ENCODE measurements at places on chromosomes 6 and 20. TPM values are rescaled to one million over a fixed set of nuclear protein-coding genes. Genes with fewer than 3 reads are reported as not detected.

DNA sequence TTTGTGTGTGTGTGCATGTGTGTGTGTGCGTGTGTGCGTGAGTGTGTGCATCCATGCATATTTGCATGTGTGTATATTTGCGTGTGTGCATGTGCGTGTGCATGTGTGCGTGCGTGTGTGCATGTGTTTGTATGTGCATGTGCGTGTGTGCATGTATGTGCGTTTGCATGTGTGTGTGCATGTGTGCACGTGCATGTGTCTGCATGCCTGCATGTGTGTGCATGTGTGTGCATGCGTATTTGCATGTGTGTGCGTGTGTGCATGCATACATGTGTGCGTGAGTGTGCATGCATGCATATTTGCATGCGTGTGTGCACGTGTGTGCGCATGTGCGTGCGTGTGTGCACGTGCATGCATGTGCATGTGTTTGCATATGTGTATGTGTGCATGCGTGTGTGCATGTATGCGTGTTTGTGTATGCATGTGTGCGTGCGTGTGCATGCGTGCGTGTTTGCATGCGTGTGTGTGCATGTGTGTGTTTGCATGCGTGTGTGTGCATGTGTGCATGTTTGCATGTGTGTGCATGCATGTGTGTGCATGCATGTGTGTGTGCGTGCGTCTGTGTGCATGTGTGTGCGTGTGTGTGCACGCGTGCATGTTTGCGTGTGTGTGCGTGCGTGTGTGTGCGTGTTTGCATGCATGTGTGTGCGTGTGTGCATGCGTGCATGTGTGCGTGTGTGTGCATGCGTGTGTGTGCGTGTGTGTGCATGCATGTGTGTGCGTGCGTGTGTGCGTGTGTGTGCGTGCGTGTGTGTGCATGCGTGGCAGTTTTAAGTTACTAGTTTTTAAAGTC lies 57.7 kb upstream of the SMOC2 start:
- H3K4me3 ChIP-seq: no peak overlapping the region
- H3K27me3 ChIP-seq: no peaks in the 10 kb centered on the region
- no peak for DNase-seq
- H3K4me1 ChIP-seq: peaks cover 4% of the 10 kb centered on the region

DNA sequence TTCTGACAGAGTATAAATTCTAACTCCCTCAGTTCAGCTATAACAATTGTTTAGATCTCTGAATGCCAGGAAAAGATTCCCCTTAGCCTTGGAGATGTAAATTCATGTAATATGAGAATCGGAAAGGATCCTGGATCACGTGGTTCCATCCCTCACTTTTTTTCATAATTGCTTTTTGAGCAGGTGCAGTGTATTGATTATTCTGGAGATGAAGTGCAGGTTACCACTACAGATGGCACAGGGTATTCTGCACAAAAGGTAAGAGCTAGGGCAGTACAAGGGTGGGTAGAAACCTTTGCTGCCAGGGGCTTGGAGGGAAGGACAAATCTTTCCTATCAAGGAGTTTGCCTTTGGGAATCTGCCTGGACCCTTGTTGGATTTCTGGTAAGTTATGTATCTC lies 52.7 kb downstream of the KDM1B start:
- H3K4me3 ChIP-seq: no peak overlapping the region
- no peaks in the 10 kb centered on the region for H3K36me3 ChIP-seq
- H3K27me3 ChIP-seq: no peaks in the 10 kb centered on the region
- H3K27ac ChIP-seq: no peak overlapping the region

GRCh38 chr6:30830438-30830837 lies 53.9 kb upstream of the DDR1 start:
- no peaks in the 10 kb centered on the region for H3K27me3 ChIP-seq
- no peak overlapping the region for H3K4me3 ChIP-seq
- H3K36me3 ChIP-seq: no peaks in the 10 kb centered on the region
- H3K27ac ChIP-seq: no peak overlapping the region

DNA sequence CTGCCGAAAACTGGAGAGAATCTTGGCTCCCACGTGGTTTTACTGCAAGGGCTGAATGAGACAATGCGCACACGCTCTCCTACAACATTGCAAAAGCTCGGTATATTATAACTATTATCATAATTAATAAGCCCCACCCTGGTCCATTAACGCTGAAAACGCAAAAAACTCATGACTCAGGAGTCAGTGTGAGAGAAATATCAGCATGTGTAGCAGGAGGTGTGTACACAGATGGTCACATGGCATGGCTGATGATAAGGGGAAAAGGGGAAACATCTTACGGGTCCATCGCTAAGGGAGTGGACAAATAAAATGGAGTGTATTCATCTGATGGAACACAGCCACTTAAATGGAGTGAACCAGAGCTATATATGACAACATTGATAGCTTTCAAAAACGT lies 29.2 kb downstream of the CDH22 start:
- no peaks in the 10 kb centered on the region for H3K36me3 ChIP-seq
- no peak for DNase-seq
- H3K4me1 ChIP-seq: no peaks in the 10 kb centered on the region
- no peak overlapping the region for H3K27ac ChIP-seq

DNA sequence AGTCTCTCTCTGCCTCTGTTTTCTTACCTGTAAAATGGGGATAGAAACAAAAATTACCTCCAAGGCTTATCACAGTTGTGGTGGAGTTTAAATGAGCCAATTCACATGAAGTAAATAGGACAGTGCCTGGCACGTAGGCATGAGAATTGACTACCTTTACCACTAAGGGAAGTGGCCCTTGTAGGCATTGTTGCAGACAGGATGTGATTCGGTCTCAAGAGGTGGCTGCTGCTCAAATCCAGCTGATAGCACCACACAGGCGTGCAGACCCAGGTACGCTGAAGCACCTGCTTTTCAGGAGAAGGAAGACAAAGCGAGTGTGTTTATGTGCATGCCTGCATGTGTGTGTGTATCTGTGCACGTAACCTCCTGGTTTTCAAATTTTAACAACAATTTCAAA lies 108.6 kb downstream of the EYA2 start:
- no peak overlapping the region for H3K4me3 ChIP-seq
- no peaks in the 10 kb centered on the region for H3K4me1 ChIP-seq
- H3K27ac ChIP-seq: no peak overlapping the region
- no peaks in the 10 kb centered on the region for H3K27me3 ChIP-seq
- no peaks in the 10 kb centered on the region for H3K36me3 ChIP-seq

- H3K27me3 ChIP-seq: no peaks in the 10 kb centered on the region
- no peaks in the 10 kb centered on the region for H3K4me1 ChIP-seq
- no peak overlapping the region for H3K27ac ChIP-seq
- no peaks in the 10 kb centered on the region for H3K36me3 ChIP-seq
Observed at GRCh38 chr6:156996265-156996664, 219.1 kb downstream of the ARID1B start.

DNA sequence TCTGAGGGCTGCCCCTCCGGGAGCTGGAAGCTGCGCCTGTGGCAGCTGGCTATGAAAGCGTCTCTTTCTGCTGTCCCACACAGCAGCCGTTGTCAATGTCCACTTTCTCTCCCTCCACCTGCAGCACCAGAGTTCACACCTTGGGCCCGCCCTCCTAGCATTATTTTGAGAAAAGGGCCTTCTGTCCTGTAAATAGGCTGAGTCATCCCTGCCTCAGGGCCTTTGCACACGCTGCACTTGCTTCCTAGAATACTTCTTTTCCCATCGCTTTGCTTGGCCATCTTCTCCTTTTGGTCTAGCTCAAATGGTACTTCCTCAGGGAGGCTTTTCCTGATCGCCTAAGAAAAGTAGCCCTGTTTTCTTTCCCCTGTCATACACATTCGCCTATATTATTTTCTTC lies 69.3 kb upstream of the ZNFX1 start:
- DNase-seq: no peak
- no peak overlapping the region for H3K4me3 ChIP-seq
- no peak overlapping the region for H3K27ac ChIP-seq
- no peaks in the 10 kb centered on the region for H3K36me3 ChIP-seq

GRCh38 chr6:20128018-20128417 lies 84.3 kb downstream of the MBOAT1 start:
- H3K27me3 ChIP-seq: no peaks in the 10 kb centered on the region
- no peak overlapping the region for H3K4me3 ChIP-seq
- no peaks in the 10 kb centered on the region for H3K36me3 ChIP-seq
- no peak overlapping the region for H3K27ac ChIP-seq
- H3K4me1 ChIP-seq: peaks cover 2% of the 10 kb centered on the region

DNA sequence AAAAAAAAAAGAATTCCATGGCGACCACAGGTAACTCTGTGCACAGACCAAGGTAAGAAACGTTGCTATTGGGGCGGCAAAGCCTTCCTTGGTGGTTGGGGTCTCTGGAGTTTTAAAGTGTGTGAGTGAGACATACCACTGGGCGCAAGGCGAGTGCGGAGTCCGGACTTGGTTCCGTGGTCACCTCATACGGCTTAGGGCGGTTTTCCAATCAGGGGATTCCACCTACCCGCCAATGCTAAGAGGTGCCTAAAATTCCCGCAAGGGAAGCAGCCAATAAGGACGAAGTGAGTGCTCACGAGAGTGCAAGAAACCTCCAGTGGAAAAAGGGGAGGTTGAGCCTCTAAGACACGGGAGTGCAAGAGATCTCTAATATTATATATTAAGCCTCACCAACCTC lies 68.6 kb upstream of the PRSS16 start:
- peak overlapping the region; percentile 91 for H3K4me3 ChIP-seq
- H3K4me1 ChIP-seq: no peaks in the 10 kb centered on the region
- no peaks in the 10 kb centered on the region for H3K27me3 ChIP-seq
- no peaks in the 10 kb centered on the region for H3K36me3 ChIP-seq
- H3K27ac ChIP-seq: no peak overlapping the region

C6orf47 gene
- 12.0 TPM for polyA plus RNA-seq

MSH5 gene
- 7.0 TPM for polyA plus RNA-seq

RBM12 gene
- 15.5 TPM for polyA plus RNA-seq

CBFA2T2 gene
- polyA plus RNA-seq: 2.1 TPM
